ENCODE measurements at places on chromosomes 16 and 17.
A peak's percentile ranks its signal among the peaks of the same experiment; 100 is the strongest.

DNA sequence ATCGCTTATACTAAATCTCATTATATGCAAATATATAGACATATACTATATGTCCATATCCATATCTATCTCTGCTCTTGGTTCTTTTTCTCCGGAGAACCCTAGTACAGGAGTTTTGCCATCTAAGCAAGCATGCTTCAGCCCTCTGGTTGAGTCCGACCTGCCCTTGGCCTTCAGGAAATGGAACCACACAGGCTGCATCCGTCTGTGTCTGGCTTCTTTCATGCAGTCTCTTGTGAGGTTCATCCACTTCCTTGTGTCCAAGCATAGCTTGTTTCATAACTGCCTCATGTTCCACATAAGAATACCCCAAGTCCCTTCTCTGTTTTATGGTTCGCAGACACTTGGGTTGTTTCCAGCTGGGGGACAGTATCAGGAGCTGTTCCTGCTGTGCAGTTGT, 16.8 kb downstream of the SNX20 start:
- DNase-seq = no peak

DNA sequence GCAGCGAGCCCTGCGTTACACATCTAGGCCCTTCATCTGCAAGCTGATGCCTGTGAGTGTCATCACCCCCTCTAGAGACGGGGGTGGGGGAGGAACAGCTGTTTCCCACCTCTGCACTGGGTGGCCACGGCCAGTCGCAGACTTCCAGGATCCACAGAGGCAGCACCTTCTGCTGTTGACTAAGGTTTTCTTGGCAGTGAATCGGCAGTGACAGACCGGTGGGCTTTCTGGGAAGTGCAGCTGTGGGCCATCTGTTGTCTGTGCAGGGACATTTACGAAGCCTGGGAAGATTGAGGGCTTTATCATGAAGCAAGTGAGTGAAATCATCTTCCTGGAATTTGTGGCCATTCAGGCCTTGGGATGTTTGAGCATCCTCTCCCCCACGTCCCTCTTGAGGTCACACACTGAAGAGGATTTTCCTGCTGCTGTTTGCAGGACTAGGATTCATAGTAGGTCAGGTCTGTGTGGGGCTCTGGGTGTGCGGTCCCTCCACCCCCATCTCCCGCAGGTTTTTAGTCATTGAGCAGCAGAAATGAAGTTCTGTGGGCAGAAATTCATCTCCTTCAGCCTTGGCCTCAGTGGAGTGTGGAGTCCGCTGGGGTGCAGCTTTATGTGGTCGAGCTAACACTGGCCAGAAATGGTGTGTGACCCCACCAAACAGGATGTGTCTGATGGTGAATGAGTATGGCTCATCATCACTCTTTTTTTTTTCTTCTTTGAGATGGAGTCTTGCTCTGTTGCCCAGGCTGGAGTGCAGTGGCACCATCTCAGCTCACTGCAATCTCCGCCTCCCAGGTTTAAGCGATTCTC, 12.0 kb downstream of the PGS1 start:
- DNase-seq = peak; percentile 99

DNA sequence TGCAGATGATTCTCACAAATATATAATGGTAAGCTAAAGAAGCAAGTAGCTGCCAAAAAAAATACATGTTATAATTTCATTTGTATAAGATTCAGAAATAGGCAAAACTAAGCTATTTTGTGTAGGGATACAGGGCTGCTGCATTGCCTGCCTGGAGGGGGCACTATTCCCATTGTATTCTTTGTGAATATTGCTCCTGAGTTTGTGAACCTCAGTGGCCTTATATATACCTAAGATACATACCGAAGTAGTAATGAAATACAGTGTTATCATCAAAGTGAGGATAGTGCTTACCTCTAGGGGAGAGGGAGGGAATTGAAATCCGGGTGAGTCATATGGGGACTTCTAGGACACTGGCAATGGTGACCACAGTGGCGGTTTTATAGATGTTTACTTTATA, 53.5 kb downstream of the C17orf58 start:
- DNase-seq = peak; percentile 7

GRCh38 chr16:17748044-17748719, 277.4 kb upstream of the XYLT1 start:
- no peak for DNase-seq

DNA sequence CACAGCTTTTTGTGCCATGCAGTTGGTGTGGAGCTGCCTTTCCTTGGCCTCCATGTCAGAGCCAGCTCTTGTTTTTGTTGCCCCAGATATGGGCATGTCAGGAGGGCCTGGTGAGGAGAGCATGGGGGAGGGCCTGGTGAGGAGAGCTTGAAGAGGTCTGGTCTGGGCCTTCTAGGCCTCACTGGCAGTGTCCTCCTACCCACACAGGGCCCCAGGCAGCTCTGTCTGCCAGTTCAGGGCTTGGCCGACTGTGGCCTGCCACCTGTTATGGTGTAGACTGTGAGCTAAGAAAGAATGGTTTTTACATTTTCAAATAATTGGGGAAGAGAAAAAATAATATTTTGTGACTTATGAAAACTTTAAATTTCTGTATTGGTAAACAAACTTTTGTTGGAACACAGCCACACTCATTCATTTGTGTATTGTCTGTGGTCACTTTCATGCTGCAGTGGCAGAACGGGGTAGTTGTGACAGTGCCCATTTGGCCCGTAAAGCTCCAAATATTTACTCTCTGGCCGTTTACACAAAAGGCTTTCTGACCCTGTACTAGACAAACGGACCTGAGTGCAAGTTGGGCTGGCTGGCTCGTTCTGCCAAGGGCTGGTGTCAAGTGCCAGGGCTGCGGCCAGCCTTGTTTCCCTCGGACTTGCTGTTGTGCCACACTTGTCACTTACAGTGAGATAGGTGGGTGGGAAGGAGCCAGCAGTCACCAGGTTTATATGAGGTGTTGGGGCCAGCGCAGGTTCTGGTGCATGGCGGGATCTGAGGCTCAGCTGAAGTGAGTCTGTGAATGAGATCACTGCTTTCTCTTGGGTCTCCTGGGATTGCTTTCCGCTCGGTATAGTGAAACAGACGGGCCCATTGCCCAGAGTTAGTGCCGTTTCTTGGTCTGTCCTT, 18.2 kb downstream of the PGS1 start:
- no peak for DNase-seq

GRCh38 chr16:2675714-2676113, 6.6 kb upstream of the KCTD5 start:
- peak; percentile 10 for DNase-seq

DNA sequence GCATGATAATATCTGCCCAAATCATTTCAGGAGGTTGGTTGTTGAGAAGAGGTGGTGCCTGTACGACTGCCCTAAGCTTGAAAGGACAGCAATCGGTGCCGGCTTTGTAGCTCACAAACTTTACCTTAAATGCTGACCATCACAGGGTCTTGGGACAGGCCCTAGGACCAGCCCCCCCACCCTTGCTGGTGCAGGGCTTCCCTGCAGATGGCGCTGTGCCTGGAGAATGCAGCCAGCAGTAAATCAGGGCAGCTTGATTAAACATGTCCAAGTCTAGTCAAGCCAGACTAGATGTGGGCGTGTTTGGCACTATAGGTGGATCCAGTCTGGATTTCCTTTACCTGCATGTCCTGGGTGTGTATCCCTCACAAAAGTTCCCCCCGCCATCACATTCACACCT, 135.5 kb upstream of the CRHR1 start:
- DNase-seq = no peak

DNA sequence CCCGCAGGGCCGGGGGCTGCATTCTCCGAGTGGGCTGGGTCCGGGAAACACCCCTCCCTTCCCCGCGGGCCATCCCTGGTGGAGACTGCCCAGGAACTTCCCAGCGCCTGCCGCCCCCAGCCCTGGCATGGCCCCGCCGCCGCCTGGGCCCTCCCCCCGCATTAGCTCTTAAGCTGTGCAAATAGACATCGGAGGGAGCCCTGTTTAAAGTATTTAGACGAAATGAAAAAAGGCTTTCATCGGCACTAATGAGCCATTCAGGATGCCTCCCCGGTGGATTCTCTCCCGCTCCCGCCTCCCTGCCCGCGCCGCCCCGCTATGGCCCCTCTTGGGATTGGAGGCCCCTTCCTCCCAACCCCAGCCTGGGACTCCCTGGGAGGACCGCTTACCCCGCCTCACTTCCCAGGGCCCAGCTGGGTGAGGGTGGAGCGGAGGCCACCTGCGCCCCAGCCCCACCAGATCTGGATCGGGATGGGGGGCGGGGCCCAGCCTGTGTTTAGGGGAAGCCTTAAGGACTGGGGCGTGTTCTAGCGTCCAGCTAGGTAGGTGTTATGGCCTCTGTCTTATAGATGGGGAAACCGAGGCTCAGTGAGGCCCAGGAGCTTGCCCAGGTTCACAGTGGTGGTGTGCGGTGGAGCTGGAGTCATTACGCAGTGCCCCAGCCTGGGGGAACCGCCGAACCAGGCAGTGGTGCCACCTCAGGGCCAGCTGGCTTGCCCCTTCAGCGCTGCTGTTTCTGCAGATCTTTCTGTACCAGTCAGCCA, 19.7 kb downstream of the SEZ6 start:
- DNase-seq = no peak

GRCh38 chr16:73166441-73166851, 118.5 kb upstream of the ZFHX3 start:
- no peak for DNase-seq

DNA sequence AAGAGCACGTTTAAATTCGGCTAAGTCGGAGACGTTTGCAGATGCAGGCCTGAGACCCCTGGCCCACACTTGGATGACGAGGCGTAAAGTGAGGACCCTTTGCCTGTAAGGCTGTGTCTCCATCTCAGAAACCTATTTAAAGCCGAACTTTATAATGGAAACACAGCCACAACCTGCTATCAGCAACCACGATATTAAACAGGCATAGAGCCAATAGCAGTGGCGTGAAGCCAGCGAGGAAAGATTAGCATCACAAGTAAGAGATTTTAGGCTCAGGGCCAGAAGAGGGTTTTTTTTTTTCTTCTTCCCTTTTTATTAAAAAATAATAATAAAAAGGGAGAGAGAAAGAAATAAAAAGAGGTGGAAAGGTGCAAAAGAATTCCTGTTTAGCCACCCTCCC, 111.3 kb upstream of the NOL11 start:
- DNase-seq = no peak

- no peak for DNase-seq
These were observed 522 bp upstream of the GLG1 start for GRCh38 chr16:74607310-74607961.

DNA sequence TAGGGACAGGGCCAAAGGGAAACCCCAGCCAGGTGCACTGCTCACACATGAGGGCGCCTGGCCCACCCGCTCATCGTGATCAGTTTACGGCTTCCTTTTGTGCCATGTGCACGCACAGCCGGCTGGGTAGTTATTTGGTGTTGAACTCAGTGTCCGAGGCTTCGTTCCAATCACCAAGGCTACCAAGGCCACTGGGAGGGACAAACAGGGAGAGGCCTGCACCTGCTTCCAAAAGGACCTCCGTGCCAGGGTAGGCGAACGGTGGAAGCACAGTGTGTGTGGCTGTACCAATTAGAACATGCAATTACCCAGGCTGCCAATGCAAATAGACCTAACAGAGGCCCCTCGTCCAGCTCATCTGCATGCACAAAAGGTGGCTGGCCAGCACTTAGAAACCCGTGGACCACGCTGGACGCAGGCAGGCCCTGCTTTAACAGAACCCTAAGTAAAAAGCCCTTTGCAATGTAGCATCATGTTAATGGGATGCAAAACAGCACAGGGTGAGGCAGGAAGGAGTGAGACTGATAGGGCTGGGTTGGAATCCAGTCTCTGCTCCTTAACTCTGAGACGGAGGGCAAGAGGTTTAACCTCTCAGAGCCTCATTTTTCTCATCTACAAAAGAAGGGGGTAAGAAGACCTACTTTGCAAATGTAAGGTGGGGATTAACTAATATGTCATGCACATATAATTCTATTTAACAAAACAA, 204.0 kb downstream of the XYLT1 start:
- no peak for DNase-seq

DNA sequence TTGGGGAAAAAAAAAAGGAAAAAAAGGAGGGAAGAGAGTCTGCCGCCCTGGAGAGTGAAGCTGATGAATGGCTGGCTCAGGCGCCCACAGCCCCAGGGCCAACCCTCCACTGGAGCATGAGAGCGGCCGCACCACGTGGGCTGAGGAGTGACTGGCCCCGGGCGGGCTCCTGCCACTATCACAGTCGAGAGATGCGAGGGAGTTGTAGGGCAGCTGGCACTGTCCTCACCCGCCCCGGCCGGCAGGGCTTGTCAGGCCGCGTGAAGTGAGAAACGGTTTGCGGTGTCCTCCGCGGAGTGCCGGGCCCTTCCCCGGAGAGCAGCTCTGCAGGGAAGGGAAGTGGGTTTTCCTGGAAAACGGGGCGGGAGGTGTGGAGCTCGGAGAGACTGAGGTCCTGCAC, 45.9 kb downstream of the JPH3 start:
- DNase-seq = no peak

- DNase-seq = no peak
These were observed 71.3 kb downstream of the YPEL2 start for GRCh38 chr17:59402760-59403159.
